H7 (cell line): ENCODE measurements at places on chromosomes 2 and 18.

DNA sequence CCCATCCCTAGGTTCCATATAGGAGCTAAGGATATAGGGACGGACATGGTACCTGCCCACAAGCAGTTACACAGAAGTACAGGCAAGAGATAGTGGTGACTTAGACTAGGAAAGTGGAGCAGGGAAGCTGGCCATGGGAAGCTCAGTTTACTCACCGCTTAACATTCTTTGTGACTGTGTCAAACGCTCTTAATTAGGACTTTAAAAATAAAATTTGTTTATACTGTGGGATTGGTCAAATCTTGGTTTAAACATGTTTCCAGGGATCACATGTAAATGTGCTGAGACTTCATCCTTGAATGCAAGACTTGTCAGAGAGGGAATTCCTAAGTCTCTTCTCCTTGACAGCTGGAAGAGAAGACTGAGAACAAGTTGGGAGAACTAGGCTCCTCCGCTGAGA is 107.3 kb downstream of the MTCL1 start:
- DNase-seq: no peak

DNA sequence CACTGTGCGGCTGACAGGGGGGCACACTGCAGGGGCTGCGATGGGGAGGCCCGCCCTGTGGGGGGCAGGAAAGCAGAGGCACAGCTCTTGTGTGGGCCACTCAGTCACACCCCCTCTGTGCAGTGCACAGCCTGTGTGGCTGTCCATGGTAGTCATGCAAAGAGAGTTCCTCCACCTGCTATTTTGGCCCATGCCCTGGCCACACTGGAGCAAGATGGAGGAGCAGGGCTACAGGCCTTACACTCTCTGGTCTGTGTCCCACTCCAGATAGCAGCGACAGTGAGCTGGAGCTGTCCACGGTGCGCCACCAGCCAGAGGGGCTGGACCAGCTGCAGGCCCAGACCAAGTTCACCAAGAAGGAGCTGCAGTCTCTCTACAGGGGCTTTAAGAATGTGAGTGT is 28.5 kb upstream of the FAHD2A start:
- DNase-seq: peak; percentile 37

GRCh38 chr2:105739944-105740530 is 4.7 kb upstream of the NCK2 start:
- no peak for DNase-seq

- DNase-seq: no peak
Observed at GRCh38 chr2:99957332-99958133, 184.9 kb downstream of the AFF3 start.

DNA sequence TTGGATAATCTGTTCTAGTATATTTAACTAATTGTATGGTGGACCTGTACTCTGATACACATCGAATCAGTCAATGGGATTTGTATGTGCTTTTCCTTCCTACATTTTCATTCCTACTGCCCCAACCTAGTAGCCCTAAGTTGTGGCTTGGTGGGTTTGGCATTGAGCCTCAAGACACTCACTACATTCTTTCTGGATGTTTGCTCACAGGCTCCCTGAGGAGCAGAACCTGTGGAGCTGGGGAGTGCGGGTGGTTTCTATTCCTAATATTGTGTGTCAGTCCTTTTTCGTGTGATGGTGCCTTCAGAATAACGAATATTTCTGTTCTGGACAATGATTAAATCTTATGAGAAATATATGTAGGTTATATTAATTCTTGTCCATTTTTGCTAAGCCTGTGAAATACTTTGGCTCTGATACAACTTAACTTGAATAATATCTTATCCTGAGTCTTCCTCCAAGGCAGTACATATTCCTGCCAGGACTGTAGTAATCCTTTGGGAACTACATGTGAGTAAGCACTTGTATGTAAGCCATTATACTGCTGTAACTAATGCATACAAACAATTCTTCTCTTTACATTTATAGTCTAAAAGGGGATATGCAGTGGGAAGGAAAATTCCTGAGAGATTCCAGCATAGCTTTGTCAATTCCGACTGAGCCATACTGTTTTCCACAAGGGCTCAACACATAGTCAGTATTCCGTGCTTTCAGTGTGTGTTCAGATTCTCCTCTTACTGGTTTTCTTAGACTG is 150.6 kb downstream of the AGPS start:
- no peak for DNase-seq

- DNase-seq: no peak
Observed at GRCh38 chr2:238383743-238384380, 42.9 kb upstream of the ASB1 start.

DNA sequence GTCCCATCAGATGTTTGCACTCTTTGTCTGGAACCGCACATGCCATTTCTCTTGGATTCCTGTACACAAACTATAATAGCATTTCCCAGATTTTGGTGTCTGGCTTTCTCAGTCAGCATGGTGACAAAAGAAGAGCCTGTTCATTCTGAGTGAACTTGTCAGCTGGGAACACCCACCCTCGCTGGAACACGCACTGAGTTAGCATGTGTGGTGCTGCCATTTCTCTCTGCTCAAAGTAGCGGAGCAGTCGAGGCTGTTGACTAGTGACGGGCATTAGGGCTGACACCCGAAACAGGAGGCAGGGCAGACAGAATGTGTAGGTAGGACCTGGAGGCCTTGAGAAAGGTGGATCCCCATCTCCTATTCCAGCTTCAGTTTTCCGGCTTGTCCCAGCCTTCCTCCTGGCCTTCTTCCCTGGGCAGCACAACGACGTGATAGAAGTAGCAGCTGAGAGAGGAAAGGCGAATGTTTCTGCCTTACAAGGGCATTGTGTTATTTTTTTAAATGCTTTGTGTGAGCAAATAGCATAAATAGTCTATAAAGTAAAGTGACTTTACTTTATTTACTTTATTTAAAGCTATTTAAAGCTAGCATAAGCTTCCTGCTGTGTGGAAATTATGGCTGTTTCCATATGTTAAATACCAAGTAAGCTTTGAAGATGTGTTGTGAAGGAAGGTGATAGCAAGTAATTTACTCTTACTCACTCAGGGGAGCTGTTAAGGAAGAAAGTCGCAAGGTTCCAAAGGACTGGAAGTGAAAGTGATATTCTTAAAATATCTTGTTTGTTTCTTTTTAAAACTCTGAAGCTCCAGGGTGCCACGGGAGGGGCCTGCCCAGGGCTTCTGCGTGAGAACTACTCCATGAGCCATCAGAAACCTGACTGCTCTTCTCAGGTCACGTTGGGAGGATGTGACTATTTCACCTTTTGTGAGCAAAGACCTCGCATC is 272.6 kb downstream of the NEDD4L start:
- DNase-seq: no peak

DNA sequence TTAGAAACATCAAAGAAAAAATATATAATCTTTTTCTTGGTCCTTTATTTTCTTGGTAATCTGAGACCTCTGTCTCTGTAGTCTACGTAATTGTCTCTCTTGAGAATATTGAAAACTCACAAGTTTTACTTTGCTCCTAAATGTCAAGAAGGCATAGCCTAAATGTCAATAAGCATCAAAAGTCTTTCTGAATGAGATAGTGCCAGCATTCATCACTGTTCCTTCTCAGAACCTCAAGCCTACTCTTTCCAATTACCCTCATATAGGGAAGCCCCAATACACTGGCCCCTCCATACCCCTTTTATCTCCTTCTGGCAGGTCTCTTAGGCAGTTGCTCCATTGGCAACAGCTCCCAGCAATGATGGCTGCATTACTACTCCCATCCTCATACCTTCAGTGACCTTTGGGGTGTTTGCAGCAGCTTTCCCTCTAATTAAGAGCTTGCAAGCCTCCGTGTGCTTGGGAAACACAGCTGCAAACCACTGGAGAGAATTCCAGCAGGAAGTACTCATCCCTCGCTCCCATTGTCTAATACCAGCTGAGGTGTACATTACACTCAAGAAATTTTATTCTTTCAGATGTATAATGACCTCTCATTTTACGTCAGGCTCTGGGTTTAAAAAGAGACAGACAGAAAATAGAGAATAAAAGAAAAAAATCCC is 95.8 kb downstream of the KYNU start:
- no peak for DNase-seq

GRCh38 chr2:183964565-183964964 is 633.8 kb upstream of the ZNF804A start:
- no peak for DNase-seq

GRCh38 chr2:128769457-128770142 is 450.9 kb upstream of the HS6ST1 start:
- peak; percentile 6 for DNase-seq

DNA sequence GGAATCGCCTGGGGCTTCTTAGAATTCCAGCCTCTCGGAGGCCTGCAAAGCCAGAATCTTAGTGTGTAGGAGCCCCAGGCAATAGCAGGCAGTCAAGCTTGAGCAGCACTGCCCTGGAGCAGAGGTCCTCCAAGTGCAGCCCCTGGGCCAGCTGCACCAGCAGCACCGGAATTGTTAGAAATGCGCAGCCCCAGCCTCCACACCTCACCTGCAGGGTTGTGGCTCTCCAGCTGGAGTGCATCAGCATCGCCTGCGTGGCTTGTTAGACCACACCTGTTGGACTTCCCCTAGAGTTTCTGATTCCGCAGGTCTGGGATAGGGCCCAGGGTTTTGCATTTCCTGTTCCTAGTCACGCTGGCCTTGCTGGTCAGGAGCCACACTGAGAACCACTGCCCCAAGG is 100.3 kb downstream of the ASAP2 start:
- DNase-seq: no peak

- DNase-seq: no peak
Observed at GRCh38 chr2:16066261-16067036, 126.1 kb downstream of the MYCN start.

- no peak for DNase-seq
Observed at GRCh38 chr2:5433855-5434254, 258.3 kb upstream of the SOX11 start.

- DNase-seq: peak; percentile 2
Observed at GRCh38 chr2:140891614-140892212, 1239.1 kb downstream of the LRP1B start.

DNA sequence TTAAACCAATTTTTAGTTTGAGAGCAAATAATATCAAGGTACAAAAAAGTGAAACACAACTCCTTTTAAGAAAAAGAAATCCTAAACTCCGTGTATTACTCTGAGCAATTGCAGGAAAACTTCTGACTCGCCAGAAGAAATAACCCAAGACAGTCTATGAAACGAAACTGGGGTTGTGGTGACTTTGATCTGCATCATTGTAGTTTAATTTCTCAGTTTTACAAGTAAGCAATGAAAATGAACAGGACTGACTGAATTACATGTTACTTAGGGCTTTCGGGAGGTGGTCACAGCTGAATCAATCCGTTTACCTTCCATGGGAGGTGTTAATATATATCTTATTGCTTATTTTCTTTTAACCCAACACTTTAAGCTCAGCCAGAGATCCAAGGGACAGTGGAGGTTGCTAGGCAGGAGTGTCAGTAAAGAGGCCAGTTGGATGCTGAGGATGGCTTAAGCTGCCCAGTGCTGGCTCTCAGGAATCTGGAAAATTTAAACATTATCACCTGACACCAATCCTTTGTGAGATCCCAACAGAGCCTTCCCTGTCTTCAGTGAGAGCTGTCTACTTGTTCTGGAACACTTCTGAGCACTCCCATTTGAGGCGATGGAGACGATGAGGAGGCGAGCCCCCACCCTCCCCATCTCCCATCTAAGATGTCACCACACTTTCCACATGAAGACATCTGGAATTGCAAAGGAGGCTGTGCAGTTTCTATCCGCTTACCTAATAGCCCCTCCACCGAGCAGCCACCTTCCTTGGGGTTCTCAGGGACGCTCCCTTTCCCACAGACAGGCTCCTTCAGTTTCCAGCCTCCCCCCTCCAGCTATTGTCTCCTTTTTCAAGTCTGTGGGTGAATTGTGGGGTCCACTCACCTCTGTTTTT is 3.6 kb upstream of the RAB31 start:
- no peak for DNase-seq

DNA sequence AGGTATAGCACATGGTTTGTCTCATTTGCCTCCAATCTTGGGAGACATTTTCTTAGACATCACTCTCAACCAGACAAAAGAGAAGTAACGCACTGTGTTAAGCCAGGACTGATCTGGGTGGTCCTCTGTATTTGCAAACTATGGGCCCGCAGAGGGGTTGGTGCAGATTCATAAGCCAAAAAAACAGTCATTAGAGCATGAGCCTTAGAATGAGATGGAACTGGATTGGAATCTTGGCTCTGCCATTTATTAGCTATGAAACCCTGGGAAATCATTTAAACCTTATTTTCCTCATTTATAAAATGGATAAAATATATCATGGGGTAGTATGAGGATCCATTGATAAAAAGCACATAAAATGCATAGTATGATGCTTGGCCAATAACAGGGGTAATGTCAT is 213.5 kb upstream of the APCDD1 start:
- no peak for DNase-seq

DNA sequence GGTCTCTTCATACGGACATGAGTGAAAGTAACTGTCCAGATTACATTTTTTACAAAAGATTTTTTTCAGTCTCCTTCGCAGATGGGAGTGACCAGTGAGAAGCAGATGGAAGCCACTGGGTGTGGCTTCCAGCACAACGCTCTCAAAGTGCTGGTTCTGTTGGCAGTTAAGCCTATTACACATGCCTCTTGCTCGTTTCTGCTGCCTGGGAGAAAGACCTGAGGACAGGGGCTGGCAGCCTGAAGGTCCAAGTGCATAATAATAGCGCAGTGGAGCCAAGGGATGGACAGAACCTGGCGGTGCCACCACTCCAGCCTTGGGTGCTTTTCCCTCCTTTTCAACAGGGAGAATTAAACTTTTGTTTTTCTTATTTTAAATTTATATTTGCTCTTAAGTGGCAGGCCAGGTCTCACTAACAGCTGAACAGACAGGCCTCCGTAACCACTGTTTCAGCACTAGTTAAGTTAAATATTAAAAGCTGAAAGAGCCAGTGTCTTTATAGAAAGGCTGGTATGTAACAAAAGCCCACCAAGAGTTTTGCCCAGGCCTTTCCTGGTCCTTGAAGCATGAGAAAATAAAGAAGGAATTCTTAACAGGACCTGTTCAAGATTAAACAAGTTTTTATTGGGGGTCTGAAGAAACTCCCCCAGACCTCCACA is 1.2 kb upstream of the SKA1 start:
- DNase-seq: no peak

- peak; percentile 44 for DNase-seq
Observed at GRCh38 chr2:40244675-40245074, 207.2 kb downstream of the SLC8A1 start.

GRCh38 chr2:213306316-213306942 is 22.2 kb downstream of the SPAG16 start:
- no peak for DNase-seq

DNA sequence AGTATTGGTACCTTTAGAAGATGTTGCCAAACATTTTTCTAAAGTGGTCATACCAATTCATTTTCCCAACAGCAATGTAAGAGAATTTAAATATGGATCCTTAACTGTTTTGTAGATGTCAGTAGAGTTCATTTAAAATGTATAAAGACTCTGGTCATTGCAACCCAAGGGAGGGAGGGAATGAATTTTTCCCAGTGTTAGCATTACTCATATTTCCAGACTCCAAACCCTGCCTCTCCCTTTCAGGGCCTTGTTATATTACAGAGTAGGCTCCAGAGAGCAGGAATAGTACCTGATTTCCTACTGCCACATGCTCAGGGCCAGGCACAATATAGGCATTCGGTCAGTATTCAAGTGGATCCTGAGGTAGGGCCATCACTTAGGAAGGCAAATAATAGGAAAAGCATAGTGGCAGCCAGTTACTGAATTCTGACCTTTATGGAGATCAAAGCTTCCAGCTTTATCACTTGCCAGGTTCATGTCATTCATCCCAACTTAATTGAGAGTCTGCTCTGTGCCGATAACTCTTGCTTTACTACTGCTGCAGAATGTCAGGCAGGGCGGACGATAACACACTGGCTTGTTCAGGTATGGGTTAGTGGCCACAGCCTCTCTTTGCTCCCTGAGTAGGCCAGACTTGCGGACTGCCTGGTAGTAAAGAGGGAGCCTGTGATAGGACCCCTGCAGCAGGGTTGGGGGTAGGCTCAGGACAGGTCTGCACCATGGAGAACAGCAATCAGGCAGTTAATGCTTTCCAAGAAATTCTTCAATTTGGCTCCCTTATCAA is 75.3 kb downstream of the OSBPL6 start:
- no peak for DNase-seq
